ENCODE measurements at places on chromosomes 2 and 18.
A peak's percentile ranks its signal among the peaks of the same experiment; 100 is the strongest.

DNA sequence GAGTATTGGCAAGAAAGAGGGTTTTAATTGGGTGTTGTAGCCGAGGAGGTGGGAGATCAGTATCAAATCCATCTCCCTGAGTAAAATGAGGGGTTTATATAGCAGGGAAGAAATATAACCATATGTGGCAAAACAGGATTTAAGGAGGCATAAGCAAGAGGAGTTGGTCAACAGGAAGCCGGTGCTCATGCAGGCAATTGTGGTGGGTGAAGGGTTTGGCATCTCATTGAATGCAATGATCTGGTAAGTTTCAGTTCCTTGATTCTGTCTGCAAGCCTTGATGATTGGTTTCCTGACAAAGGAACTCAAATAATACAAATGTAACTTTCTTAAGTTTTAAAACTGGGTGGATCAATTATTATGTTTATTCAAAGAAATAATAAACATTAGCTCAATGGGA lies 564.4 kb upstream of the LINC00305 start:
- no peak for DNase-seq

- DNase-seq: no peak
Measured at GRCh38 chr2:44705876-44706480, 235.5 kb upstream of the SIX3 start.

DNA sequence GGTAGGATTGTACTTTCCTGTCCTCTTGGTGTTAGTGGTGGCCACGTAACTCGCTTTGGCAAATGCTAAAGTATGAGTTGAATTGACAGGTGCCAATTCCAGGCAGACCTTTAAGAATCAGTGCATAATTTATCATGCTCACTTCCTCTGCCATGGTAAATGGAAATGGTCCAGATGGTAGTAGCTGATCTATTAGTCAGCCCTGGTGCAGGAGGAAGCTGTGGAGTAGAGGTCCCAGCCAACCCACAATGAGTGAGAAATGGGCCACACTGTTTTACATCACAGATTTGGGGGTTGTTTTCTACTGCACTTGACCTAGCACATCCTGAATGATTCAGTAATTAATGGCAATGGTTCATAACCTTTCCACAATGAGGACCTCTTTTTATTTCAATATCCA lies 104.4 kb downstream of the RGPD3 start:
- DNase-seq: peak; percentile 13

GRCh38 chr2:202653890-202654289 lies 19.1 kb downstream of the FAM117B start:
- no peak for DNase-seq

DNA sequence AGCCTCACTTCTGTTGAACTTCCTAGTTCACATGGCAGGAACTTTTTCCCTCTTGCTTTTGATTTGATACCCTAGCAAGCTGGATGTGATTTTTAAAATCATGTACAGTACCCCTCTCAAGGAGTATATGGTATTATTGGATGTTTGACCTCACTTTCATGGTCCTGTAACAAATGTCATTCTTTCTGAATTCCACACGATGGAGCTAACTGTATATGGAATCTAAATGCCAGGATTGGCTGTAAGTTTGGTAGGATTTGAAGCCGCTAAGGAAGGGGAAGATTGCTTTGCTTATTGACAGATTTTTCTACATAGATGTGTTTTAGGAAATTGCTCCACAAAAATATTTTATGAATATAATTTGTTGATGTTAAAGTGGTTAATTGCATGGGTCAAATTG lies 18.3 kb downstream of the MAIP1 start:
- no peak for DNase-seq

DNA sequence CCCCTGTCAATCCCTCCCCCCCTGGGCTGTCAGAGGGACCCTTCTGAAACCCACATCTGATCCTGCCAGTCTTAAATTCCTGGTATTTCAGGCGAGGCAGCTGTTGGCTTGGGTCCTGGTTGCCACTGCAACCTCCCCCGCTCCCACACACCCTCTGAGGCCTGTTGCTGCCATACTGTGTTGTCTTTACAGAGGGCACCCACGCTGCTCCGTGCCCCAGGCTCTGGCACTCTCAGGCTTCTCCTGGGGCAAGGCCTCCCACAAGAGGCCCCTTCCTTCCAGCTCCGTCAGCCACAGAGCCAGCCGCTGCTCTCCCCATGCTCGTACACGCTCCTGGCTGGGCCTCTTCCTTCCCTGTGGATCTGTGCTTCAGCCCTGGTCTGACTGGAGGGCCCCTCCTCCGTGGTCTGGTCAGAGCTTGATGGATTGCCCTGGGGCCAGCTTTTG lies 8.6 kb downstream of the CABLES1 start:
- no peak for DNase-seq

GRCh38 chr2:189662669-189663226 lies 1.5 kb downstream of the ASNSD1 start:
- DNase-seq: no peak

DNA sequence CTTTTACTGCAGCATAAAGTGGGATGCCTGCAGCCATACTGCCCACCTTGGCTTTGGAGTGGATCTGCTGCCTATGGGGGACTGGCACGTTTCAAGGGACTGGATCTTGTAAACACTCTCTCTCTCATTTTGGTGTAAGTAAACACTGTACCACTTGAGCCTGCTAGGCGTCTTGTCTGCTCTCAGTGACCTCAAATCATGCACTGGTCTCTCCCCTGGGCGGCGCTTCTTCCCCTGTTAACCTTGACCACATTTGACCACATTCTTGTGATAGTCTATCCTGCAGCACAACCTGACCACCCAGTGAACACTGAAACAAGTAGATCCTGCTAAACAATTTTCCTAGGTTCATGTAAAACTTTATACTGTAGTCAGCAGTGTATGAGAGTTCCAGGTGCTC lies 82.6 kb upstream of the HNMT start:
- DNase-seq: no peak

DNA sequence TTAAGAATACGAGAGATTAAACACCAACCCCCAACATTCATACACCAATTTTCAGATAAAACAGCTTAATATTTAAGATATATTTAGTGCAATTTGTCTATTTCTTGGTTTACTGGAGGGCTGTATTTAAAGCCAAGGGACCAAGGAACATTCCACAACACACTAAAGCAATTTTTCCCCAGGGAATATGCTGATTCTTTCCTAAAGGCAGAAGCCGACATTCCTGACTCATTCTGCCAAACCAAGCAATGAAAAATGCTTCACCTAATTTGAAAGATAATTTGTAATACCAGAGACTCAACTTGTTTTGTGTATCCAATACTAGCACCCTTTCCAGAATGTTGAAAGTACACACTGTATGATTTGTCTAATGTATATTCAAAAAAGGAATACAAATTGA lies 1267.6 kb upstream of the PIK3C3 start:
- no peak for DNase-seq
